ENCODE measurements at places on chromosomes 7 and 10.

GRCh38 chr10:75136346-75136745 lies 24.9 kb downstream of the SAMD8 start:
- DNase-seq, result no peak

DNA sequence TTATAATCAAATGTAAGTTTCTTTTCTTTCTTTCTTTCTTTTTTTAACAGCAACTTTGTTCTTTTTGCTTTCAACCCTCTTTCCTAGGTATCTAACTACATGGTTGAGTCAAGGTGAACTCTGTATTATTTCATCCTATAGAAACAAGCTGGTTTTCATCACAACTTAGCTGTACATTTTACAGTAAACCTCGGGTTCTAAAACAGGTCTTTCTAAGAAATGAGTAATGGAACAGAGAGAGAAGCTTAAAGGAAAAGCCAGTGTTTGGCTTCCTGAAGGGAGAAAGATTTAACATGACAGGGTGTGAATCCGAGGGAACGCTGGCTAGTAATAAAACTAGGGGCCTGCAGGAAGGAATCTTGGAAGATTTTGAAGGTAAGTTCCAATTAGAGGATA lies 143.4 kb upstream of the ITGB1 start:
- DNase-seq, result no peak

- no peak for DNase-seq
Measured at GRCh38 chr7:13911909-13912308, 77.6 kb downstream of the ETV1 start.

DNA sequence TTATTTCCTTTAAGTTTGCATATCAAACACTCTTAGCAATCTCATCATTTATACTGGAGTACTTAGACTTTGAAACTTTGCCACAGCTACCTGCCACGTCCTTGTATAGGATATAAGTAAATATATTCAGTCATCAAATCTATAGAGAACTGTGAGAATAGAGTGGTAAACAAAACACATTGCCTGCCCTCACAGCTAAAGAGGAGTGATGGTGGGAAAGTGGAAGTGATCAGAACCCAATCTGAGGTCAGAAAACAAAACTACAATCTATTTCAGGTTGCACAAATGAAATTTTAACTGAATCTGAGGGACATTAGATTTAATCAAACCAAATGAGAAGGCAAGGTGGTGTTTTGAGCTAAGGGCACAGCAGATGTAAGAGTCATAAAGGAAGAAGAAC lies 74.8 kb downstream of the ZEB1 start:
- no peak for DNase-seq

DNA sequence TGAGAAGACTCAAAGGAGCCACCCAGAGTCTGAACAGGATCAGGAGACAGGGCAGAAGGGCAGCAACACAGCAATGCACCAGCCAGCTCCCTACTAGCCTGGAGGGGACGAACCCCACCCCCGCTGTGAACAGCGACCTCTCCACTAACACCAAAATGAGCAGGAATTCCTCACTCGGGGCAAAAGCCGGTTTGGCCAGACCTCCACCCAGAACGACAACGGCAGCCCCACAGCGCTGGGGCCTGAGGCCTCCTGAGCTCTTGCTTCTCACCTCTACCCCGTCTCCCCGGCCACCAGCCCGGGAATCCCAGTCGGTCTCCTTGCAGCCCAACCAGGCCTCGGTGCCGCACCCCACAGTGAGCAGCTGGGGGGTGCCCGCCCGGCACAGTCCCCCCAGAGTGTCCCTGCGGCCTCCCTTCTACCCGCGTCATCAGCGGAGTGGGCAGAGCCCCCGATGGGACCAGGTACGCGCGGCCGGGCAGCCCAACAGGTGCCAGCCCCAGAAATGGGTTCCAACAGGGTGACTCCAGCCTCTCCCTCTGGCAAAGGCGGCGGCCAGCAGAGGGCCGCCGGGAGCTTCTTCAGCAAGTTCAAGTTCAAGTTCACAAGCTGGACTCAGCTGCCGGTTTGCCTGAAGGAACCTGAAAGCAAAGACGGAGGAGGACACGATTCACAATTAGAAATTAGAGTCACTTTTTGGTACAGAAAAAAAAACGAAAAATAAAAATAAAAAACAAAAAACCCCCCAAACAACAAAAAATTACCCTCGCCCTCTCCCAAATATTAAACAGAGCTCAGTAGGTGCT lies 129.0 kb downstream of the MARCHF5 start:
- DNase-seq, result peak; percentile 7

Data from CD4-positive, alpha-beta T cell treated with Interferon gamma for 1 hour (primary cell).